ENCODE measurements at places on chromosomes 2 and 18. TPM values are rescaled to one million over a fixed set of nuclear protein-coding genes. Genes with fewer than 3 reads are reported as not detected.

Gene FBLN7
- 2.5 TPM for total RNA-seq

Gene CCDC141
- total RNA-seq, result 1.5 TPM

Gene C1QL2
- 4.4 TPM for total RNA-seq

Gene EIF4E2
- 30.5 TPM for total RNA-seq

Gene FSHR
- not detected for total RNA-seq

Gene PROC
- total RNA-seq, result 0.25 TPM

Gene INO80C
- total RNA-seq, result 11.3 TPM

Gene FZD7
- total RNA-seq, result 5.4 TPM

Gene PPP3R1
- 73.8 TPM for total RNA-seq

Gene GKN2
- 0.25 TPM for total RNA-seq

Gene SLC4A3
- 22.9 TPM for total RNA-seq

Gene ALK
- 0.98 TPM for total RNA-seq

Gene TNFAIP6
- 0.25 TPM for total RNA-seq

Gene UNC80
- total RNA-seq, result 11.8 TPM

Gene RNF152
- total RNA-seq, result 60.7 TPM

Gene FOXD4L1
- total RNA-seq, result 0.25 TPM

Gene FMNL2
- 88.3 TPM for total RNA-seq

Gene RUFY4
- not detected for total RNA-seq

Gene CRYGD
- 1.2 TPM for total RNA-seq

Gene AMER3
- total RNA-seq, result 26.8 TPM

Gene CMPK2
- 7.9 TPM for total RNA-seq

Gene CABLES1
- 3.2 TPM for total RNA-seq

Gene RND3
- total RNA-seq, result 116 TPM

Gene AOX1
- 1.7 TPM for total RNA-seq

Gene ANKRD30B
- total RNA-seq, result not detected

Gene TAF1B
- 22.9 TPM for total RNA-seq

Gene TMEM131
- 38.6 TPM for total RNA-seq

Gene ABCB6
- 17.7 TPM for total RNA-seq

Gene SH3YL1
- 59.5 TPM for total RNA-seq

Gene SERPINE2
- 41.1 TPM for total RNA-seq

Gene CD8B2
- total RNA-seq, result under 0.01 TPM

Gene PREPL
- total RNA-seq, result 137 TPM

Gene SPATS2L
- total RNA-seq, result 32.2 TPM

Gene GKN1
- total RNA-seq, result 2.0 TPM

Gene DSEL
- total RNA-seq, result 59.0 TPM

Gene CFC1B
- total RNA-seq, result not detected

Gene TNFRSF11A
- total RNA-seq, result under 0.01 TPM

Gene KATNAL2
- 3.4 TPM for total RNA-seq

Gene EMX1
- 11.1 TPM for total RNA-seq

Gene RGPD3
- 0.98 TPM for total RNA-seq

Gene PLB1
- 1.7 TPM for total RNA-seq

Gene SIX3
- total RNA-seq, result 0.49 TPM

Gene RPRM
- total RNA-seq, result 101 TPM

Gene CTAGE1
- not detected for total RNA-seq

Gene NEU4
- total RNA-seq, result 1.5 TPM

Measured in temporal lobe (tissue), 4 donors.